ENCODE measurements at places on chromosomes 1 and 21.

- no peak for DNase-seq
Measured at GRCh38 chr1:5651964-5652821, 340.0 kb downstream of the NPHP4 start.

- DNase-seq = no peak
Measured at GRCh38 chr1:31580513-31580870, 4.2 kb downstream of the TINAGL1 start.

- DNase-seq = no peak
Measured at GRCh38 chr1:227911376-227911775, 36.4 kb downstream of the WNT9A start.

GRCh38 chr1:179856296-179856695 lies 21.3 kb downstream of the TOR1AIP2 start:
- DNase-seq = no peak

DNA sequence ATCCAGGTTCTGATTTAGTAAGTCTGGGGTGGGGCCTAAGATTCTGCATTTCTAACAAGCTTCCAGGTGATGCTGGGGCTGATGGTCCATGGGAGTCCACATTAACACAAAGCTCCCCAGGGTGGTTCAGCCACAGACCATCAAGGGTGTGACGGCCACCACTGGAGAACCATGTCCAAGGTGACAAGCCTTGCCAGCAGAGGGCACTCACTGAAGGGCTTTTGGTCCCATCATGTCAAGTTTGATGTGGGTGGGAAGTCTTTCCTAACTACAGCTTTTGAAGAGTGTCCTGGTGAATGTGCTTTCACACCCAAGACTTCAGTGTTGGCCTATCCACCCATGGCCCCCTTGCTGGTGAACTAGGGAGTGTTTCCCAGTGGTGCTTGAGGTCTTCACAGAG lies 67.1 kb downstream of the UBE2T start:
- DNase-seq = peak; percentile 62

- DNase-seq = no peak
Measured at GRCh38 chr1:167135281-167135840, 41.5 kb downstream of the STYXL2 start.

- no peak for DNase-seq
Measured at GRCh38 chr1:232927830-232928505, 22.4 kb upstream of the NTPCR start.

GRCh38 chr1:219312967-219313366 lies 139.3 kb downstream of the LYPLAL1 start:
- DNase-seq = no peak

DNA sequence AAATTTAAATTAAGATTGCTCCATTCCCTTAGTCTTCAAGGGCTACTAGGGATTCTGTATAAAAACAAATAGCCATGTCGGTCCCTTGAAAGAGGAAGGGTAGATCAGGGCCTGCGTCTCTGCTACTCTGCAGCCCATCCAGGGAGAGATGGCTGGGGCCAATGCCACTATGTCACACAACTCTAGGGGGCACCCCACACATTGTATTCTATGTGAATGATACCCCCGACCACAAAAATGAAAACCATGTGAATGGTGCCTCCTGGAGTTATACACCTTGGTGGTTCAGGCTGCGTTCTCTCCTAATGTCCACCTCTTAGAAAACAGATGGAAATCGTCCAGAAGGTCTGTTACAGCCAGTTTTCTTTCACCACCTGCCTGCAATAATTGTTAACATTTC lies 18.0 kb downstream of the PIK3C2B start:
- no peak for DNase-seq

DNA sequence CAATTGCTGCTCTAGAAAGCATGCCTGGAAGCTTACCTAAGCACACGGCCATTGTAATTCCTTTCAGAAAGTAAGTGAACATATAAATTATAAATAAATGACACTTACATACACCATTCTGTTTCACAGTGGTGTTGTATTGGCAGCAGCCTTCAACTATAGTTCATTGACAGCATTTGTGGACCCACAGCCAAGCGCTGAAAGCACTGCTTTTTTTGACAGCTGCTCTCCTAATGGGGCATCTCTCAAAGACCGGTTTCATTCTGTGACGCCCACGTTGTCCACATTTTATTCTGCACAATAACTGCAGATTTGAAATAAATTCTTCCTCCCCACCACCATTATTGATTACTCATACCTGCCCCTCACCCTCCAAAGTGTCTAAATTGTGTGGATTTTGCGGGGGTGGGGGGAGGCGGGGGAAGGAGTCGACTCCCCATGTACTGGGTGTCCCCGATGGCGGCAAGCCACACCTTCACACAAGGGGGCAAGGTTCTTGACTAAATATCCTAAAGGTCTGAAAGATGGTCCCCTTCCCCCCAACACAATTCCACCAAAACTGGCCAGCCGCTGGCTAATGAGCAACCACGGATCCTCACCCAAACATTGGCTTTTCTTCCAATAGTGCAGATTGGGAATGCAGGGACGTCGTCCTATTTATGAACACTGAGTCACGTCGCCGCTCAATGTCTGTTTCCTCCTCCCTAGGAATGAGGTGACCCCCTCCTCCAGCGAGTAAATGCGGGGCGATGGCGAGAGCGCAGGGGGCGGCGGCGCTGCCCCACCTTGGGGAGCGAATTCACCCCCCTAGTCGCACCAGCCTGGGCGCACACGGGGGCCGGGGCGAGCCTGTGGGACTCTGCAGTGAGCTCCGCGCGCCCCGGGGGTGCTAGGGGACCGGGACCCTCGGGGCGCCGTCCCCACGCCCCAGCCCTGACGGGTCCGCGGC lies 960 bp downstream of the RCAN1 start:
- peak; percentile 12 for DNase-seq
